Fibroblast of skin of abdomen (primary cell): ENCODE measurements at places on chromosomes 13 and 19.

DNA sequence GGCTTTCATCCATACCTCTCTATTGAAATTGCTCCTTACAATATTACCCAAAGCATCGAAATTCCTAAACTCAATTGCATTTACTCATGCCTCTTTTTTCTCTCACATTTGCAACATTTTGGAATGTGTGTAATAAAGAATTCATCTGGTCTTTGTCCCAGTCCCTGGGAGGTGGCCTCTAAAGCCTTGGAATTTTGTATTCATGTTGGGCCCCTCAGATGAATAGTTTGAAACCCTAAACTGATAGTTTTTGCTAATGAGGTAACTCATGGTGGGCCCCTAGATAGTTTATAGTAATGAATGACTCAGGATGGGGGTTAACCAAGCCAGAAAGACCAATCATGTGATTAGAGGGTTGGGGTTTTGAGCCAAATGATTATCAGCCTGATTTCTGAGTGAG lies 490.4 kb downstream of the DIAPH3 start:
- DNase-seq, result peak; percentile 86

DNA sequence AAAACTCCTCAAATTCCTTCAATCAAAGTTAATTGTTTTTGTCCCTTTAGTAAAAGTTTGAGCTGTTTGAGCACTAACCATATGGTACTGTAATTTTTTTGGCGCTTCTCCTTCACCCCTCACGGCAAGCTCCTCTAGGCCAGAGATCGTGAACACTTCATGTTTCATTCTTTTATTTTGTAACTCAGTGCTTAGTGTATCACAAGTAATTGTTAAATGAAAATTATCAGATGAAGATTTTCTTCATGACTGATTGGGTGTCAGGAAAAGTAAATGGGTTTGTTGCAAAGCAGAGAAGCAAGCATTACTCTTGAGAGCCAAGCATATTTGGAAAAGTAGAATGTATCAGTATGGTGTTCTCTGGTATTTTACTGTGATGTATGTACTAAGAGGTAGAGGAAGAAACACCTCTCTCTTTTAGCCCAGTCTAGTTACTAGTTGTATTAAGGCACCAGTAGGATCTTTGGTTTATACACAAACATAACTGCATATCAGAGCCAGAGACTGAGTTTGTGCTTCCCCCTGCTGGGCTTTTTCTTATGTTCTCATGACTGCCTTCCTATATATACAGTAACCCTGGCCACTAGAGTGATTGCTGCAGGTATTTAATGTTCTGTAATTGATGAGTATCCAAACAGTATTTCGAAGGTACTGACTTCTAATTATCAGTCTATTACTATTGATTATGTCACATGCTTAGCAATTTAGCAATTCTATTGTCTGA lies 202.3 kb upstream of the KLHL1 start:
- DNase-seq, result no peak

- DNase-seq, result no peak
These were observed 5.9 kb downstream of the SHANK1 start for GRCh38 chr19:50713556-50714236.

GRCh38 chr19:558770-559439 lies 13.5 kb upstream of the BSG start:
- DNase-seq, result no peak

DNA sequence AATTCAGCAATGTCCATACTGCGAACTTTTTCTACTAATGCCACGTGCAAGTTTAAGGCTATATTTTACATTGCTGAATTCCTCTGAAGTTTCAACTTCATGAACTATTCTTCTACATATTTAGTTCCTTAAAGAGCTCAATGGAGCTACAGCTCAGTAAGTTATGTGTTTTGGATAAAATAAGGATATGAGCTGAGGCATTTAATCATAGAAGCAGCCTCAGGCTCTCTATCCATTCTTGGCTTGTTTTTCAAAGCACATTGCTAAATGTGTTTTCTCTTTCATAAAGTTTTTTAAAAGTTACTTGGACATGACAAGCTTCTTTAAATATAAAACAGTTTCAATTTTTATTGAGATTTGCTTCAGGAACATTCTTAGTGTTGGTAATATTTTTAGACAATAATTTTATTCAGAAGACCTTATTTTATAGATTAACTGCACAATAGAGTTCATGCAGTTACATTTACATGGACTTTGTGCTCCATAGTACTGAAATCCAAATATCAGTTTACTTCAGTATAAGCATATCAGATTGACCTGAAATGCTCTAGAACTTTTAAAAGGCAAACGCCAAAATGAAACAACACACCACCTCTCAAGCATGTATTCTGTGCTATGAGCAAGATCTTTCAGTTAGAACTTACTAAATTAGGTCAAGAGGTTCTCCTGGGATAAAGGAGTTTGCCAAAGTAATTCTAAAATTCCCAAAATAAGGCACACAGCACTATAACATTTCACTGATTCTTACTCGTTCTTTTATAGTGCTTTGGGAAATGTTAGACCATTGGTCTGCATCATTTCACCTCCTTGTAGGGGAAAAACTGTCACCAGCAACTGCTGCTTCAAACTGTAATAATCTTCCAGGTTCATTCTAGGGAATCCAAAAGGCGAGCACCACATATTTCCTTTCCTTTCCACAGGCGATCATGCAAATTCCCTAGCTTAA lies 275.5 kb downstream of the ENOX1 start:
- no peak for DNase-seq

DNA sequence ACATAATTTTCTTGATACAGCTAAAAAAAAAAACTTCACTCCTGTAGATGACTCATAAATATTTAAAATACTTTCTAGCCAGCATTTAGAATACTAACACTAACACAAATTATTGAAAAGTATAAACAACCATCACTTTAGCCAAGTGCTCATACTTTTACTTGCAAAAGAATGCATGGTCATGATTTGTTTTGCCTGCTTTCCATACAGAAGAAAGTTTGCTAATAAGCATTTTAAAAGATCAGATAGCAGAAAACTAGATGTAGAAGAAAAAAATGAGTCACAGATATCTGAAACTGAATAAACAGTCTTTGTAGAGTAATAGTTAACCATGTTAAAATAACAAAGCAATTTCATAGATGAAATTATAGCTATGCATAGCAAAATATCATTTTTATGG lies 2280.4 kb upstream of the PCDH20 start:
- peak; percentile 52 for DNase-seq

GRCh38 chr19:5913739-5914357 lies at the start of gene CAPS:
TSS of gene CAPS (plus strand) at chr19:5914254. CDS start at chr19:5914407, 153 bp downstream.
- DNase-seq, result no peak

DNA sequence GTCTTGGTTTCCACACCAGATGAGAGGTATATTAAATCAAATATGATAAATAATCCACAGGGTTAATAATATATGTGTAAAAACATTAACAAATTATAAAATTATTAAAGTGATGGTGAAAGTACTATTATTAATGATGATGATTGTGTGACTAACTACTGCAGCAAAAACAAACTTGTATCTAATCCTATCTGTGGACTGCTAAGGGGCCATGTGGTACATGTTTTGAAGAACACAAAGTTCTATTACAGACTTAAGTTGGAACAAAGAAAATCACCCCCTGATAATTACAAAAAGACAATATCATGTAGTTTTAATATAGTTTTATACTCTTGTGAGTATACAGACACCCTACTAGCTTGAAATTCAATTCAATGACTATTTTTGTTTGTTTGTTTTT lies 504.2 kb upstream of the NBEA start:
- DNase-seq, result no peak

DNA sequence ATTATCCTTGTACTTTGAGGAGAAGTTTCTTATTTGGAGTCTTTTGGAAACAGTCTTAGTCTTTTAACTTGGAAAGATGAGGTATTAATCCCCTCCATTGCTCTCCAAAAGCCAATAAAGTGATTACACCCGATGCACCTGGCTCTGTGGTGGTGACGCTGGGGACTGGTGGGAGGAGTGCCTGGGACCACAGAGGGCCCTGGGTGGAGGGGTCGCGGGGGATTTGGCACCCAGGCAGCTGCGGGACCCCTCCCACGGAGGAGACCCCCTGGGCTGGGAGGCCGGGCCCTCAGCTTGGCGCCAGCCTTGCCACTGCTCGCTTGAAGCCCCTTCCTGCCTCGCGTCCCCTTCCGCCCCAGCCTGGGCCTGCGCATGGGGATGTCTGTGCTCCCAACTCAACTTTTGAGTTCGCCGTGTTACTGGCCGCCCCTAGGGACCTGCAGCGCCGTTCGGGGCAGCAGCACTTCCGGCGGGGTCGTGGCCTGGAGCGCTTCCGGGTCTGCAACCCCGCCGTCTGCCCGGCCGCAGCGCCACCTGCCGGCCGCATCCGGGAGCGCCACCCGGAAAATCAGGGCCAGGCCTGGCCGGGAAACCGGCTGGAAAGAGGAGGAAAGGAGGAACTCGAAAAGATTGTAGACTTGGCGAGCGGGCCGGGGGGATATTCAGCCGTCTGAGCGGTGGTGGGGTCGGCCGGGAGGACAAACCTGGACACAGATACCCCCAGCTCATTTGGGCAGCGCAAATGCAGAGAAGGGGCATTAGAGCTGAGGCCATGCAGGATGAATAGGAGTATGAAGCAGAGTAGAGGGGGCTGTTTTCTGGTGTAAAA lies 8.4 kb downstream of the PEAK3 start:
- DNase-seq, result peak; percentile 72

GRCh38 chr19:28582796-28583195 lies 630.2 kb downstream of the UQCRFS1 start:
- no peak for DNase-seq

DNA sequence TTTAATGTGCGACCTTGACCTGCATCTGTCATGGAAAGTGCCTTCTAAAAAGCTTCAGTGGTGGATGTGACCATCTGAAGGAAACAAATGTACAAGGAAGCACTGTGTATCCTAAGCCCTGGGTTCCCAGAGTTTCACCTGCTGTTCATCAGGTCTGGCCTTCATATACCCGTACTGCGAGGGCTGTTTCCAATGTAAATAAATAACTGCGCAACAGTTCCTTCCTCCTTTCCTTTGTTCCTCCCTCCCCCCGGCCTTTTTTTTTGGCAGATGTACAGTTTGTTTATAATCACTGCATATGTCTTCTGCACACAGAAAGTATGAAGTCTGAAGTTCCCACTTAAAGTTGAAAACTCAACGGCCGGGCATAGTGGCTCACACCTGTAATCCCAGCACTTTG lies 5.2 kb downstream of the FAAP24 start:
- no peak for DNase-seq

- peak; percentile 36 for DNase-seq
These were observed at the start of gene EML2 for GRCh38 chr19:45638930-45639729. TSS of gene EML2 (minus strand) at chr19:45639397. CDS start at chr19:45639376, 21 bp downstream.

DNA sequence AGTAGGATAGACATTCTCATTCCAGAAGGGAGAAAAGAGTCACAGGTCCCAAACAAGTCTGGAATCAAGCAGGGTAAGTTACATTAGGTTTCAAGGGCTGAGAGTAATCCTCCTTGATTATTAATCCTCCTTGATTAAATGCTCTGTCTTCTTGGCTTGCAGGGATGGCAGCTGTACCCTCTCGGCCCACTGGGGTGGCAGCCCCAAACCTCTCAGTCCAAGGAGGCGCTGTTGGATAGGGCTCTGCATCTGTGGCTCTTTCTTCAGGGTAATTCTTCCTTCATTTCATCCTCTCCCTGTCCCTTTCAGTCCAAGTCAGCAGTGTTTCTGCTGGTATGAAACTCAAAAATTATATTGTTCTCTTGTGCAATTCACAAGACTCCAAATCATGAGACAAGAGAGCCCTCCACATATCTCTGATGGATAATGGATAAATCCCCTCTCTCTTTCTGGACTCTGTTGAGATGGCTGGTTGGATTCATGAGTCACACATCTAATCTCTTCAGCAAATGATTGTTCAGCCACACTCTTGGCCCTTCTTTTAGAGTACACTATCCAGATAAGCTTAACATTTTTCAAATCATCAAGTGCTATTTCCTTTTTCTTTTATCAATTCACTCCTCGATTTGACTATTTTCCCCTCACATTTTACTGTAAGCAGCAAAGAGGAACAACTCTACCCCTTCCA lies 323.7 kb upstream of the HTR2A start:
- DNase-seq, result no peak
